Fibroblast of skin of right quadriceps (primary cell): ENCODE measurements at places on chromosomes 7 and 10.

- no peak for DNase-seq
Measured at GRCh38 chr10:103921750-103922195, 3.8 kb upstream of the STN1 start.

- DNase-seq = no peak
Measured at GRCh38 chr7:7736671-7737070, 18.3 kb upstream of the RPA3 start.

DNA sequence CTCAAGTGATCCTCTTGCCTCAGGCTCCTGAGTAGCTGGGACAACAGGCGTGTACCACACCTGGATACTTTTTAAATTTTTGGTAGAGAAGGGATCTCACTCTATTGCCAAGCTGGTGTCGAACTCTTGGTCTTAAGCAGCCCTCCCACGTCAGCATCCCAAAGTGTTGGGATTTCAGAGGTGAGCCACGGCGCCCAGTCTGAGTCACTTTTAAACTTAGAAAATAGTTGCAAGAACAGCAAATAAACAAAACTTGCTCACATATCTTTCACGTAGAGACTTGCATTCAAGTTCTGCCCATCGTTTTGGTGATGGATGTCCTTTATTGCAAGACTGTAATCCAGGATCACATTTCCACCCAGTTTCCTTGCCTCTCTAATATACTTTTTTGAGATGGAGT lies 16.6 kb downstream of the GTF2I start:
- DNase-seq = no peak

GRCh38 chr7:83646027-83646426 lies 2.9 kb downstream of the SEMA3E start:
- no peak for DNase-seq

GRCh38 chr7:78673272-78673671 lies 780.2 kb downstream of the MAGI2 start:
- DNase-seq = no peak

- no peak for DNase-seq
Measured at GRCh38 chr7:49112222-49112621, 187.9 kb downstream of the CDC14C start.
